ENCODE measurements at places on chromosomes 5 and 9.

DNA sequence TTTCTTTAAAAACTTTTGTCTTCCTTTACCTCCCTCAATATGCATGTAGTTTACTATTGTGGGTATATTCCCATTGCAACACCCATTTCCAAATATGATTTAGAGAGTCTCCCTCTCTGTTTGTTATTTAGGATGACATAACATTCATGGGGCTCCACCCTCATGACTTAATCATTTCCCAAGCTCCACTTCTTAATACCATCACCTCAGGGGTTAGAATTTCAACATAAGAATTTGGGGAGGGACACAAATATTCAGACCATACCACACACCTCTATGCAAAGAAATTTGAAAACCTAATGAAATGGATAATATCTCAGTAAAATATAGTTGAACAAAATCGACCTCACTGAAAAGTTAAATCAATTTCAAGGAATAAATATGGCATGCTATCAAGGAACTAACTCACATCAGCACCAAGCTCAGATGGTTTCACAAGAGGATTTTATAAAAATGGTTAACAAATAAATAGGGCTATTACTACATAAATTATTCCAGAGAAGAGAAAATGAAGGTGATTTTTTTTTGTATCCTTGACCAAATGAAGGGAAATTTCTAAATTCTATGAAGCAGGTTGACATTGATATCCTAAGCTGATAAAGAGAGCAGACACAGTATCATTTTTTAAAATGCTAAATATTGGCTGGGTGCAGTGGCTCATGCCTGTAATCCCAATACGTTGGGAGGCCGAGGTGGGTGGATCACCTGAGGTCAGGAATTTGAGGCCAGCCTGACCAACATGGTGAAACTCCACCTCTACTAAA lies 20.2 kb upstream of the UBTD2 start:
- no peak for DNase-seq

DNA sequence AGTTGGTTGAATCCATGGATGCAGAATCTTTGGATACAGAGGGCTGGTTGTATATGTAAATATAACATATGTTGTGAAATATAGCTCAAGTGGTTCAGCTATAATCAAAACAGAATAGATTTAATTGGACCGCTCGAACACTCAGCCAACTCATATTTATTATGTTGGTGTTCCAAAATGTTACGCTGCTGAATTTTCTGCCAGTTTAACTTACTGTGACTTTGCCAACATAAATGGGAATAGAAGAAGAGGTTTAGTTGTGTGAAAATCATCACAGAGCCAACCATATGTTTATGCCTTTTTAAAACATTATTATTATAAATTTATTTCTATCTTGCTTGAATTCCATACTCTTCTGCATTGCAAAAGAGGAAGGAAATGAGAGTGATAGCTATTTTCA lies 178.2 kb upstream of the FBXL7 start:
- no peak for DNase-seq

DNA sequence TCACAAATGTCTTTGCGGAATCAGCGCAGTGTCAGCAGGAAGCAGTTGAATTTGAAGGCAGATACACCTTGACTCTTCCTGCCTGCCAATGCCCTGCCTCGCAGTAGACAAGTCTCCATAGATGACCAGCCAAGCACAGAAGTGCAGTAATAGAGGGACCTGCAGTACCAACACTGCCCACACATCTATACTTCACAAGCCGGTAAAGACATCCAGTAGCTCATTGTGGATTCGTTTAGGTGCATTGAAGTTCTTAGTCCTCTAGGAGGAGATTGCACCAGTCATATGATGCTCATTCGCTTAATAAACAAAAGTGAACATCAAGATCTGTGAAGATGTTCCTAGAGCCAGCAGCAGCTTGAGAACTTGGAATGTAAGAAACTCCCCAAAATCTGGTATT lies 7.1 kb upstream of the IFNA2 start:
- peak; percentile 11 for DNase-seq

DNA sequence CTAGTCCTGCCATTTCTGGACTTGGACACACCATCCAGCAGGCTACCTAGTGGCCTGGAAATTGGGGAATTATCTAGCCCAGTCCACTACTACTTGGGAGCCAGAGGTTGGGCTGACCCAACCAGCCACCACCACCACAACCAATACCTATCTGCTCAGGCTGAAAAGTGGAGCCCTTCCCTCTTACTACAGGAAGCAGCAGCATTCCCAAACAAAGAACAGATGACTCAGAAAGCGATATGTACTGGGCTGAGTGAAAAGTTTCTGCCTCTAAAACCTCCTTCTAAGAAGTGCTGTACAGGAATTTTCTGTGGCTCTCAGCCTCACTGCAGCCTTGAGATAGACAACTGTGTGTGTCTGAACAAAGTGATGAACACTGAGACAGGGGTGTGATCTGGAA lies 279.4 kb downstream of the CDH10 start:
- no peak for DNase-seq

- no peak for DNase-seq
These were observed 2.1 kb downstream of the ZDHHC11 start for GRCh38 chr5:848671-849111.

GRCh38 chr5:76403766-76404222 lies 709 bp downstream of the IQGAP2 start:
- no peak for DNase-seq

DNA sequence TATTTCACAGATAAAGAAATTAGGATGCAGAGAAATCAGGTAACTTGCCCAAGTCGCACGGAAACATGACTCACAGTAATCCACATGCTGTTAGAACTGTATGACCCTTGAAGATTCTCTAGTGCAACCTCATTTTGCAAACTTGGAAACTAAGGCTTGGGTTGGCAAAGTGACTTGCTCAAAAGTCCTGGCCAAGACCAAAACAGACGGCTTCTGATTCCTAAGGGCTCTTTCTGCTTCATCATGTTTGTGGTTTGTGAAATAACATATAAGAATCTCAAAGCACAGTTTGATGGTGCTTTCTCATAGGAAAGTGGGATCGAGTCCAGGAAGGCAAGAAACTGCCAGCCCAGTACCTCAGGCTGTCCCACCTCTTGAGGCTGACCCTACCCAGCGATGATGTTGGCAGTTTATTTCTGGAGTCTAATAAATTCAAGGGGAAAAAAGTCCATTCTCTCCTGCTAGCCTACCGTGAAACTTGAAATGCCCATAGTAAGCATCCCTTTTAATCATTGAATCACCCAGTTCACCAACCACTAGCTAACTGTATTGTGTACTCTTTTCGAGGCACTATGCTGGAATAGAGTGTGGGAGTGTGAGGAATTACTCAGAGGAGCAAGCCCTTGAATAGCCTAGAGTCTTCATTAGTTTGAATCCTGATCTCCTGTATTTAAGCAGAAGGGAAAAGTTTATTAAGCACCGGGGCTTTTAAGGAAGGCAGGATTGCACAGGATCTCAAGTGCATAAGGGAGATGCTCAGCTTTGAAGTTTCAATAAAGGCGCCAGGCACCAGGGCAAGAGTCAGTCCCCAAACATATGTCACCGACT lies 14.1 kb downstream of the CAPSL start:
- peak; percentile 69 for DNase-seq

- no peak for DNase-seq
These were observed 179.7 kb downstream of the PALM2AKAP2 start for GRCh38 chr9:109959679-109960078.

- peak; percentile 43 for DNase-seq
These were observed 113.2 kb downstream of the PALM2AKAP2 start for GRCh38 chr9:109893241-109893640.

GRCh38 chr5:154878642-154879335 lies 20.4 kb downstream of the CNOT8 start:
- DNase-seq, result no peak

GRCh38 chr9:91039835-91040140 lies 238.2 kb downstream of the SYK start:
- DNase-seq, result no peak

DNA sequence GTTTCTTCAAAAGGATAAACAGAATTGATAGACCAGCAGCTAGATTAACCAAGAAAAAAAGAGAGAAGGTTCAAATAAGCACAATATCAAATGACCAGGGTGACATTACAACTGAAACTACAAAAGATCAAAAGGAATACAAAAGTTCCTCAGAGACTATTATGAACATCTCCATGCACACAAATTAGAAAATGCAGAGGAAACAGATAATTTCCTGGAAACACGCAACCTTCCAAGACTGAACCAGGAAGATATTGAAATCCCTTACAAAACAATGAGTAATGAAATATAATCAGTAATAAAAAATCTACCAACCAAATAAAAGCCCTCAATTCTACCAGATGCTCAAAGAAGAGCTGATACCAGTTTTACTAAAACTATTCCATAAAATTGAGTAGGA lies 252.1 kb downstream of the MCTP1 start:
- DNase-seq, result no peak

- no peak for DNase-seq
These were observed 53.4 kb downstream of the SLC22A5 start for GRCh38 chr5:132422720-132423437.

- peak; percentile 92 for DNase-seq
These were observed 6.2 kb downstream of the PDLIM4 start for GRCh38 chr5:132263548-132264261.

DNA sequence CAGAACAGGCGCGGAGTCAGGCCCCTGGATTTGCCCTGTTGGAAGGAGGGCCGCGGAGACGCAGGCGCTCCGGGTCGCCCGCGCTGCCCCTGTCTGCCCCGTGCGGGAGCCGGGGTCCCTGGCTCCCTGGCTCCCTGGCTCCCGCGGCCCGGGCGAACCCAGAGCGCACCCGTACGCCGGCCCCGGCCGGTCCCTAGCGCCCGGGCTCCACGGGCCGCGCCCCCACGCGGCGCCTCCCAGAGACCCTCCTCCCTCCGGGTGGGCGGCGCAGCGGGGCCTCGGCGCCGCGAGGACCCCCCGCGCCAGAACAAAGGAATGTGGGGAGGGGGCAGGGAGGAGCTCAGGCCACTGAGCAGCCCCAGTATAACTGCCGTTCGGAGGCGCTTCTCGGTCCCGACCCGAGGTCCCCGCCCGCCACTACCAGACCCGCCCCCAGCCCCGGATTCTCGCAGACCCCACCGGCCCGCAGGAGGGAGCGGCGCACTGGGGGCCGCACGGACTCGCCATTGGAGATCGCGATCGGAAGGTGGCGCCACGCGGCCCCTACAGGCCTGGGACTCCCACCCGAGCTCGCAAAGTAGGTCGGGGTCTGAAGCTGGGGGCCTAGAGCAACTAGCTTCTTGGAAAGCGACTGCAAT lies 2.4 kb downstream of the NFIL3 start:
- peak; percentile 47 for DNase-seq

- no peak for DNase-seq
These were observed 406.6 kb downstream of the MAT2B start for GRCh38 chr5:163912046-163912445.

- peak; percentile 83 for DNase-seq
These were observed at the start of the genes BRD9 and TRIP13 for GRCh38 chr5:892394-893136. Gene BRD9, minus strand, starts transcription at chr5:892801. Its CDS starts 144 bp downstream, at chr5:892657. Gene TRIP13, plus strand, starts transcription at chr5:892884. Its CDS starts 115 bp downstream, at chr5:892999.

DNA sequence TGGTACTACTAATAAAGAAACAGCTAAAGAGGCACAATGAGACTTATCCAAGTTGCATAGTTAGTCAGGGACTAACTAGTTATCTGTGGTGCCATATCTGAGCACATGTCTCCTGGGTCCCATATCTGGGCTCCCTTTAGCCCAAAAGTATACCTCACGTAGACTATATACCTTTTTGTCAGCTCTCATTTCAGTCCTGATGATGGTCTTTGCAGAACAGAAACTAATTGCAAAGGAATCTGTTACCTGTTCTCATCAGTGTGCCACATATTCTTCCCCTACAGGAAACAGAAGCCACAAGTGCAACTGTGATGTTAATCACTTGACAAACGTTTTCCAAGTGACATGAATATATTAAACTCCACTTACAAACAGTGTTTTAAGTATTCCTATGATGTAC lies 395.2 kb downstream of the KIAA0825 start:
- no peak for DNase-seq

- DNase-seq, result no peak
These were observed 4.0 kb downstream of the HIGD2A start for GRCh38 chr5:176392526-176392925.

DNA sequence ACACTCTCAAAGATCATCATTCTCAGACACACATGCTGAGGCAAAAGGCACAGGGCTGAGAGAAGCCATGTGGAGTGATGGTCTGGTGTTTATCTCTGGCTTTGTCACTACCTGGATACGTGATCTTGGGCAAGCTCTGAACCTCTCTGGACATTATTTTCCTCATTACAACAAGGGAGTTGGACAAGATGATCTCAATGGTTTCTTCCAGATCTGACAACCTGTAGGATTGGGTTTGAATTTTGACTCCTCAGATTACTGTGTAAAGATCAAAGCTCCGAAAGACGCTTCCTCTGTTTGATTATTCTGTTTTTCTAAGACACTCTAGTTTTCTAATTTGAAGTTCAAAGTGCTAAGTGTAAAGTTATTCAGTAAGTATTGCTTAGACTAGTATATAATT lies 20.0 kb downstream of the NUDT2 start:
- no peak for DNase-seq

GRCh38 chr5:80964491-80964890 lies 4.3 kb downstream of the RASGRF2 start:
- DNase-seq, result no peak

DNA sequence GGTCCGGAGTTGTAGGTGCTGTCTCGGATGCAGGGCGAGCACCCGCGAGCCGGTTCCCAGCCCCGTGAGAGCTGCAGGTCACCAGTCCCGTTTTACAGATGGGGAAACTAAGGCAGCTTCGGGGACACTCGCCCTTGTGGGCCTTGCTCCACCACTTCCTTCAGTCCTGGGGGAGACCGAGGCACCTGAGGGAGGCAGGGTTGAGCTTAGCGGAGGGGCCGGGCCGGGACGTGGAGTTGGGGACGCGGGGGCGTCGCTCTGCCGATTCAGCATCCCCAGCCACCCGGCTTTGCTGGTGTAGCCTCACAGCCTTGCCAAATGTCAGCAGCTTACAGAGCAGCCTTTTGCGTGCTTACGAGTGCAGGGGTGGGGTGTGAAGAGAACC lies 530 bp downstream of the BBLN start:
- peak; percentile 20 for DNase-seq

DNA sequence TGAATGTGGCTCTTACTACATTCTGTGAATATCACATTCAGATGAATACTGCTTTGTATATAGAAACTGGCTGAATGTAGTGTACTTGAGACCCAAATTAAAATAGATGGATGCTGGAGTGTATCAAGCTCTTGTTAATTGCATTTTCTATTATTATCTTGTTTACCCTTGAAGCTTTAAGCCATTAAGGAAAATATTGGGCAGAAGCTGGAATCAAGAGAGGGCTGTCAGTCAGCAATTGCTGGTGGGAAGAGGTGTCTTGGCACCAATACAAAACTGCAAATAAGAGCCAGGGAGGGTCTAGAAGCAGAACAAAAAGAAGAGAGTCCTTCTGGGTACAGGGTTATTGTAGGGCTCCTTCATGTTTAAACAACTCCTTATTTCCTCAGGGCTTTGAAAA lies 38.8 kb downstream of the MUSK start:
- no peak for DNase-seq

- DNase-seq, result no peak
These were observed 120.2 kb downstream of the ICE1 start for GRCh38 chr5:5542654-5543053.
